ENCODE measurements at places on chromosomes 5 and 9. TPM values are rescaled to one million over a fixed set of nuclear protein-coding genes. Genes with fewer than 3 reads are reported as not detected.

- peak; percentile 96 for DNase-seq
Measured at GRCh38 chr9:31597977-31598376, 786.5 kb upstream of the ACO1 start.

- no peak for DNase-seq
Measured at GRCh38 chr5:62494772-62495171, 82.2 kb downstream of the IPO11 start.

DNA sequence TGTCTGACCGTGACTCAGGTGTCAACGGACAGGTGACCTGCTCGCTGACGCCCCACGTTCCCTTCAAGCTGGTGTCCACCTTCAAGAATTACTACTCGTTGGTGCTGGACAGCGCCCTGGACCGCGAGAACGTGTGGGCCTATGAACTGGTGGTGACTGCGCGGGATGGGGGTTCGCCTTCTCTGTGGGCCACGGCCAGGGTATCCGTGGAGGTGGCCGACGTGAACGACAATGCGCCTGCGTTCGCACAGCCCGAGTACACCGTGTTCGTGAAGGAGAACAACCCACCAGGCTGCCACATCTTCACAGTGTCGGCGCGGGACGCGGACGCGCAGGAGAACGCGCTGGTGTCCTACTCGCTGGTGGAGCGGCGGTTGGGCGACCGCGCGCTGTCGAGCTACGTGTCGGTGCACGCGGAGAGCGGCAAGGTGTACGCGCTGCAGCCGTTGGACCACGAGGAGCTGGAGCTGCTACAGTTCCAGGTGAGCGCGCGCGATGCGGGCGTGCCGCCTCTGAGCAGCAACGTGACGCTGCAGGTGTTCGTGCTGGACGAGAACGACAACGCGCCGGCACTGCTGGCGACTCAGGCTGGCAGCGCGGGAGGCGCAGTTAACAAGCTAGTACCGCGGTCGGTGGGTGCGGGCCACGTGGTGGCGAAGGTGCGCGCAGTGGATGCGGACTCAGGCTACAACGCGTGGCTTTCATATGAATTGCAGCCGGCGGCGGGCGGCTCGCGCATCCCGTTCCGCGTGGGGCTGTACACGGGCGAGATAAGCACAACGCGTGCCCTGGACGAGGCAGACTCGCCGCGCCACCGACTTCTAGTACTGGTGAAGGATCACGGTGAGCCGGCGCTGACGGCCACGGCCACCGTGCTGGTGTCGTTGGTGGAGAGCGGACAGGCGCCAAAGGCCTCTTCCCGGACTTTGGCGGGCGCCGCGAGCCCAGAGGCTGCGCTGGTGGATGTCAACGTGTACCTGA lies 1.8 kb downstream of the PCDHA11 start:
- no peak for DNase-seq

DNA sequence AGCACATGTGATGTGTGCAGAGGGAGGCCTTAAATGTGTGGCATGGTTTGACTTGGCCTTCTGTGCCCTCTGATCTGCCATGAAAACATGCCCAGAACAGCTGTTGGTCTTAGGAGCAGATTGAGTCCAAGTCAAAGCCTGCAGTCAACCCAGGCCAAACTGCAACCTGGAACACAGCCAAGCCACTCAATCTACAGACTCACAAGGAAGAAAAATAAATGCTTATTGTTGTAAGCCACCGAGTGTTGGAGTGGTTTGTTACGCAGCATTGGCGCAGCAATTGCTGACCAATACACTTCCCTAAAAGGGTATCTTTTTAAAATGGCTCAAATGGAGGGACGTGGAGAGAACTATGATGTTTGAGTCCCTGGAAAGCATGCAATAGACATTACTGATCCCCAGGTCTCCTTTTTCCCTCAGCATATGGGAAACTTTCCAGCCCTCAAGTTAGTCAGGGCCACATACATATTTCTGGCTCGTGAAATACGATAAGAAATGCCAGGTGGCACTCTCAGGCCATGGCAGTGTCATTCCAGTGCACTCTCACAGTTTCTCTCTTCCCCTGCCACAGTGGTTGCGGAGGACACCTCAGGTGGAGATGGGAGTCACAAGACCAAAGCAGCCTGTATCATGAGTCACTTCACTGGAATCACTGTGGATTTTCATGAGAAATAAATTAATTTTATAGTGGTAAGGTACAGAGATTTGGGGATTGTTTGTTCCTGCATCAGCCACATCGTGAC lies 168.0 kb upstream of the ZNF618 start:
- DNase-seq, result no peak

- peak; percentile 78 for DNase-seq
Measured at GRCh38 chr5:113487781-113488644, at the start of gene MCC. MCC (minus strand) TSS chr5:113488453.

DNA sequence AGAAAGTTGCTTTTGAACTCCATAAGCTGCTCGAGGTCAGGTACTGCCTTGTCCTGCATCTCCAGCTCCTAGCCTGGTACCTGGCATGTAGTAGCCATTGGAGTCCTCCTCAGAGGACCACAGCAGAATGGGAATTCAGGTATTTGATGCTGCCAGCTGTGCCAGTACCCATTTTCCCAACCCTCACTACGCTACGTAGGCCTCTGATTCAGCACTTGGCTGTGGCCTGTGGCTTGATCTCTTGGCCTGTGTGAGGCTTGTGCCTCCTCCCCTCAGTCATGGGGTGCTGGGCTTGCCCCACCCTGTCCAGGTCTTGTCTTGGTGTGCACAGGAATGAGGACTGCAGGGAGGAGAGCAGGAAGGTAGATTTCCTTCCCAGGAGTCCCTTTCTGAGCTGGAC lies 11.8 kb downstream of the OTULIN start:
- peak; percentile 93 for DNase-seq

DNA sequence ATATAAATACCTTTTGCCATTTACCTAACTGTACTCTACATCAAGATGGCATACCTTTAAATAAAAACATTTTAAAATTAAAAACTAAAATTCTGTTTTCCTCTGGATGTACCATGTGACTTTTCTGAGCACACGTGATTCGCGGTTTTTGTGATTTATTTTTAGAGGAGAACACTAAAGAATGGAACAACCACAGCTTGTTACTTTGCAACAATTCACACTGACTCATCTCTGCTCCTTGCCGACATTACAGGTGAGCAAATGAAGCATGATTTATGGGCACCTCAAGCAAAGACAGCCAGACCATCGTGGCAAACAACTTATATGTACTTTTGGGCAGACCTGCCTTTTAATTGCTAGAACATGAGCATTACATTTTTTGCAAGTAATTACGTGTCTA lies 61.3 kb downstream of the GDA start:
- peak; percentile 75 for DNase-seq

GRCh38 chr5:32261198-32261597 lies 51.5 kb downstream of the MTMR12 start:
- DNase-seq, result no peak

DNA sequence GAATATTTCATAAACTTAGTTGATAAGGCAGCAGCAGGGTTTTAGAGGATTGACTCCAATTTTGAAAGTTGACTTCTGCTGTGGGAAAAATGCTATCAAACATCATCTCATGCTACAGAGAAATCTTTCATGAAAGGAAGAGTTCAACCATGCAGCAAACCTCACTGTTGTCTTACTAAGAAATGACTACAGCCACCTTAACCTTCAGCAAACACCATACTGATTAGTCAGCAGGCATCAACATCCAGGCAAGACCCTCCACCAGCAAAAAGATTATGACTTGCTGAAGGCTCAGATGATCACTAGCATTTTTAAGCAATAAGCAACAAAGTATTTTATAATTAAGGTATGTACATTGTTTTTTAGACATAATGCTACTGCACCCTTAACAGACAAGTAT lies 7.6 kb downstream of the TMEM174 start:
- no peak for DNase-seq

GRCh38 chr5:176743868-176744583 lies 66.3 kb upstream of the UNC5A start:
- DNase-seq, result no peak

TXNDC8 gene
- not detected for total RNA-seq

DDX4 gene
- total RNA-seq, result under 0.01 TPM

ADAMTS19 gene
- under 0.01 TPM for total RNA-seq

NTRK2 gene
- not detected for total RNA-seq

PCDHGB6 gene
- 1.5 TPM for total RNA-seq
